Hematopoietic multipotent progenitor cell (in vitro differentiated cells): ENCODE measurements at places on chromosomes 5 and 9. TPM values are rescaled to one million over a fixed set of nuclear protein-coding genes. Genes with fewer than 3 reads are reported as not detected.

The MIGA2 gene
- total RNA-seq, result 49.0 TPM

The PIP5KL1 gene
- 0.27 TPM for total RNA-seq

- DNase-seq, result no peak
These were observed 6.1 kb upstream of the POC5 start for GRCh38 chr5:75723378-75723777.

DNA sequence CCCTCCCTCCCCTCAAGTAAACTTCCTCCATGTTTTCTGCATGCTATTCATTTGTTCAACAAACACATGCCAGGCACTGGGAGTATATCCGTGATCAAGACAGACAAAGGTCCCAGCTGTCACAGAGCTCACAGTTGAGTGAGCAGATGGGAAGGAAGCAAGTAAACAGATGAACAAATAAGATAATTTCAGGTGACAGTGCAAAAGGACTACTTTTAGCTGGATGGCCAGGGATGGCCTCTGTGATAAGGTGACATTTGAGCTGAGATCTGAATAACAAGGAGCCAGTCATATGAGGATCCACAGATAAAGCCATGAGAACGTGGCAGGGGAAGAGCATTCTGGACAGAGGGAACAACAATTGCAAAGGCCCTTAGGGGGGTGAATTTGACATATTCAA, 121.7 kb upstream of the RAD23B start:
- DNase-seq, result no peak

- DNase-seq, result no peak
These were observed 701.0 kb downstream of the SEMA5A start for GRCh38 chr5:8844847-8845246.

DNA sequence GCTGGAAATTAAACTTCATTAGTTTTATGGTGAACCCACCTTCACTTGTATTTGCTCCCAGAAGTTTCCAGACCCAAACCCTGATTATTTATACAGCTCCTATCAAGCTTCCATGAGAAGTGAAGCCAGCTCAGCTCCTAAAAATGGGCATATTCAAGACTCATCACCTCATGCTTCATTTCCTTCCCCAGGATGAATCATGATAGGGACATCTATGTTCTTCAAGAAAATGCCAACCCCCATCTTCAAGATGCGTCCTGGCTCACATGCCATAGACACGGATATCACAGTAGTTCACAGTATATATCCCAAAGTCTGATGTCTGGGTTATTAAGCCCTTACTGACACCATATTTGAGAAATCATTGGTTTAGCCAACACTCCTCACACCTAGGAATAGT, 217.6 kb downstream of the NPR3 start:
- no peak for DNase-seq

DNA sequence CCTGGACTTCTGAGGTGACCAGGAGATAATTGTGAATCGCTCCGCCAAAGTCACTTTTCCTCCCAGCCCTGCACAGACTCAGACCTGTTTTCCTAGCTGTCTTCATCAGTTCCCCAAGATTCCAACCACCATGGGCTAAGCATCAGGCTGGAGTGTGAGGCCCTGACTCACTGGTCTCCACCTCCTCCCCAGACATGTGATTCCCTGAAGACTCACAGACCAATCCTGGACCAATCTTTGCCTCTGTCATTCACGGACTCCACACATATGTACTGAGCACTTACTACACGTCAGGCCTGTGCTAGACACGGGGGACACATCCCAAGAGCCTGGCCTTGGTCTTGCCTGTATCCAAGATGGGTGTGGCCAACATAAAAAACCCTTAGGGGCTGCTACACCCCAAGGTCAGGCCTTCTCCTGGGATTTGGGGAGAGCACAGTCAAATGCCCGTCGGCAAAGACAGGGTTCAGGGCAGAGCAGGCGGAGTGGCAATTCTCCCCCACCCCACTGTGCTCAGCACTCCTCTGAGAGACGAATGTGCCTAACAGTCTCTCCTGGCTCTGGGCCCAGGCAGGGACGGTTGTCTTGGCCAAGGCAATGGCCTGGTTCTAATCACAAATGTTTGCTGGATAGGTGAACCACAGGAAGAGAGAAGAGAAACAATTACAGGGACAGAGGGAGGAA, 11.9 kb downstream of the EEIG1 start:
- DNase-seq, result no peak

DNA sequence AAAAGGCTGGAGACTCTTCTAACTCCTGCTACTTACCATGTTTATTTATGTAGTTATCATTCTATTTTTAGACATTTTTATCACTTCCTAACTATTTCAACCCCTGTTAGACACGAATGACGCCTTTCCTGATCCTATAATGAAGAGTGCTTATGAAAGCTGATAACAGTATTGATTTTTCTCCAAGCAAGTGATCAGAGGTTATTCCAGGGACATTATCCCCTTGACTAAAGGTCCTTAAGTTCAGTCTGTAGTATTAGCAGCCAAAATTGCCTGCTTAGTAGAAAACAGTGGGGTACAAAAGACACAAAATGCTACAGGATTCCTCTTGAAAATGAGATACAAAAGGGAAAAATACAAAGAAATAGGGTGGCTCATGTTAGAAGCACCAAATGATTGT, 235.6 kb downstream of the DNAH5 start:
- no peak for DNase-seq
